ENCODE measurements at places on chromosomes 11 and 22.

- peak; percentile 26 for DNase-seq
Observed at GRCh38 chr11:75554258-75555022, 7.6 kb upstream of the SERPINH1 start.

GRCh38 chr11:65606876-65607613, 7.0 kb downstream of the MAP3K11 start:
- DNase-seq = no peak

GRCh38 chr22:33971561-33971961, 51.3 kb upstream of the LARGE1 start:
- no peak for DNase-seq

DNA sequence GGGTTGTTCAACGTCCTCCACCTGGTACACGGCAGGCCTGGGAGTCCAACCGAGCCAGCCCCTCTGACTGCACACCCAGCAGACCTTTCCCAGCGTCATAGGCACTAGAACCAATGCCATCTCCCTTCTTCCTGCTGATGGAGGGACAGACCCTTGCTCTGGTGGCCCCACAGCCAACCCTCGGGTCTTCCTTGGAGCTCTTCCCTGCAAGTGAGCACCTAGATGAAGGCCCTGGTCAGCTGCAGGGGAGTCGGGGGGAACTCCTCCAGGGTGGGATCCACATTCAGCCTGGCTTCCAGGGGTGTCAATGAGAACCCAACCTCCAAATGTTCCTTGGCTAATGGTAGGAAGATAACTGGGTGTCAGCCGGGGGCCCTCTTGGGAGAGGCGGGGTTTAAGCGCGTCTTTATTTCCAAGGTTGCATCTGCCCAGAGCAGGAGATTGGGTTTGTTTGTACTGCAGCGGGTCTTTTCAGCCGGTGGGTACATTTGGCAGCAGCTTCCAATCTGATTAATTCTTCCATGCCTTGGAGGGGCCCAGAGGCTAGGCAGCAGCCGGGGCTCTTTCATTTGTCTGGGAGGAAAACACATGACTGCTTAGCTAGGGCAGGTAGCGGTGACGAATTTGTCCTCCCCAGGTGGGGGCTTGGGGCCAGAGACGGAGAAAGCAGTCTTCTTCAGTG, 56.0 kb upstream of the SHISAL1 start:
- no peak for DNase-seq

DNA sequence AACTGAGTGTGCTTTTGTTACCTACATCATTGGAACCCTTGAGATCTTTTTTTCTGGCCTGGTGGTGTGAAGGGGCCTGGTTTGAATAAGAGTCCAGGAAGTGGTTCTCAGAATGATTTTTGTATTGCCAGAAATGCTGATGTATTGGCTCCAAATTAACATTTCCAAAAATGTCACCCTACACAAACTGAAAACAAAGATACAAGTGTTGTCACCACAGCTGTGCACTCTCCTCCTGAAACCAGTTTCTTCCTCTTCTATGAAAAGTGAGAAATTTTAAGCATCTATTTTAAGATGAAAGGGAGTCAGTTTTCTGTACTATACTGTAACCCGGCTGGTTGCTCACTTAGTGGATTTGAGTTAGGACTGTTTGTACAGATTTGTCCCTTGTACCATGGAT, 218.8 kb downstream of the PGR start:
- DNase-seq = no peak

- no peak for DNase-seq
Observed at GRCh38 chr11:118476676-118477075, 40.4 kb downstream of the KMT2A start.

DNA sequence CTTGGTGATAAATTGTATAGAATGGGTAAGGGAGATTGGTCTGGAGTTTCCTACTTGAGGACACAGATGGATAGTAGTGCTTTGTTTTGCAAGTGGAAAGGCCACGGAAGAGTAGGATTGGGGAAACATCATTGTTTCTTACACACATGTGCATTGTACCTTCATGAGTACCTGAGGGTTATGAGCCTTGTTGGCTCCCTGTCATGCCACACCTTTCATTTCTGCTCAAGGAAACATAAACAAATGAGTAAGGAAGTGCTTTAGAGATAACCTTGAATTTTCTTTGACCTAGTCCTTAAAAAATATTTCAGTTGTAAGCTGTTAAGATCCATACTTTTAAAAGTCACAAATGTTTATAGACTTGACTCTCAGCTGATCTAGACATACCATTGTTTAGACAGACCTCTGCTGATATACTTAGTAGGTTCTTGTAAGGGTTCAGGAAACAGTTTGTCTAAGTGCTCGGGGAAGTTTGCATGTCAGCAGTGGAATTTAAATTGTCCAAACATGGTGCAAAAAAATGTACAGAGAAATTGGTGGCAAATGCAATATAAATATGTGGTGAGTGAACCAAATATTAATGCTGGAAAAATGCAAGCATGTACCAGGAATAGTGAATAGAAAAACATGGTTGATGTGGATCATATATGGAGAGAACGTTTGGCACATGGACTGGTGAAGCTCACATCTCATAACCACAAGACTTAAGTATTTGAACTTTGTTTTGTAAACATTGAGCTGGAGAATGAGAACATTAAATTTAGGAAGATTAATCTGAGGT, 40.9 kb downstream of the GAS2 start:
- no peak for DNase-seq

DNA sequence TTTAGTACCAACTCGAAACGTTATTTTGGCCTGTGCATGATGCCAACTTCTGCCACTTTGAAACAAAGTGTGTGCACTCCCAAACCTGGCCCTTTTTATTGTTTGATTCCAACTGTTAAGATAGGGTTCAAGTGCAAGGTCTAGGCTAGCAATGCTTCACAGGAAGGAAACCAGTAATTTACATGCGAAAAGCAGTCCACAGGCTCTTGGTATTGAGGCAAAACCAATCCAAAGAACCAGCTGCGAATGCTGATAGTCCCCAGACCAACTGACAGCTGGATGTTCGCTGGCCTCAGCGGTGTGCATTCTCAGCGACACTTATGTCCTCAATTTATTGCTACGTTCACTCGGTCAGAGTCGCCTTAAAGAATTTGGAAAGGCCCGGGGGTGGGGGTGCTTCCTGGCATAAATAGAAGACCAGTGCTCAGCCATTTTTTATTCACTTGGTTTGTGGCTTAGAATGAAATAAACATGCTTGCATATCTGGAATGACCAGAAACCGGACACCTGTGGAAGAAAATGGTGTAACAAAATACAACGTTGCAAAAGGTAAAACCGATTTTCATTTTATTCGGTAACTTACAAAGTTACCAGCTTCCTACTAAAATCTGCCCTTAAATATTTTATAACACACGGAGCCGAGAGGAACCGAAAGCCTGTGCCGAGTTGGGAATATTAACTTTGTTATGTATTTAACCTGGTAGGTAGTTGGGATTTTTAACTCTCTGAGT, 1.6 kb downstream of the CPT1A start:
- no peak for DNase-seq

GRCh38 chr22:24728790-24729637, 45.5 kb downstream of the PIWIL3 start:
- no peak for DNase-seq

GRCh38 chr22:42327462-42328129, 57.1 kb upstream of the TCF20 start:
- no peak for DNase-seq

- no peak for DNase-seq
Observed at GRCh38 chr11:70297341-70297740, 26.9 kb downstream of the PPFIA1 start.

DNA sequence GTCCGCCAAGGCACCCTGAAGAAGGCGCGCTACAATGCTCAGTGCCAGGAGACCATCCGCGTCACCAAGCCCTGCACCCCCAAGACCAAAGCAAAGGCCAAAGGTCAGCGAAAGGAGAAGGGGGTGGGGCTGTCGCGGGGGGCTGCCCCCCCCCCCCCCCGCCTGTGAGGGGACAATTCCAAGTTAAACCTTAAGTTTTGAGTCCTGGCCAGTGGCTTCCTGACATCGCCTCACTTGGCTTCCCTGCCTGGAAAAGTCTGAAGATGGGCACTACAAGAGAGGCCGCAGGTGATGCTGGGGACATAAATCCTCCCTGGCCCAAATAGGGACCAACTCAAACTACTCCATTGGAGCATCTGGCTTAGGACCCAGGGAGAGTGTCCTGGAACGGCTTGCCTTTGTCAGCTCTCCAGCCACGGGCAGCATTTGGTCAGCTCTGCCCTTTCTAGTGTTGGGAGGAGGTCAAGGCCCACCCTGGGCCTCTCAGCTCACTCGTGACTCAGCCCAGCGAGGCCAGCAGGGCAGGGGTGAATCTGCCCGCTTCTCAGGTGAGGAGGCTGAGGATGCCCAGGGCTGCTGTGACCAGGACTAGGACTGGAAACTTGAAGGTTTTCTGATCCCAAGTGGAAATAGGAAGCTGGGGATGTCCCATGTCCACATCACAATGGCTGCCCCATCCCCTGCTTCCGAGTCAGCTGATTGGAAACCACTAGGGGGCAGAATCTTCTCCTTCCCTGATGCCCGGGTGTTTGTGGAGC, 1.4 kb downstream of the MDK start:
- peak; percentile 31 for DNase-seq

- DNase-seq = no peak
Observed at GRCh38 chr11:3093281-3094191, 36.3 kb upstream of the CARS1 start.

DNA sequence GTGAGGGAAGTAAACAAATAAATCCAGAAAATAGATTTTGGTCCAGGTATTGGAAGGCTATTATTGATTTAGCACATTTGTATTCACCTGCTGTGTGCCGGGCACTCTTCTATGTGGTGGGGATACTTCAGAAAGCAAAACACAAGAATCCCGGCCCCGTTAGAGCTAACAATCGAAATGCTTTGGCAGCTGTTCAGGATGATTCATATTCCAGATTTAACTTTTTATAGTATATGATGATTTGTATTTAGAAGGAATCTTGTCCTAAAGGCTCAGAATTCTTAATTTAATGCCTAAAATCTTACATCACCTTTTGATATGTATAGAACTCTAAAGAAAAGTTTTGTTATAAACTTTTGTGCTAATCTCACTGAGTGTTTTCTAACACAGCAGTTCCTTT, 28.0 kb downstream of the ZC3H12C start:
- no peak for DNase-seq

GRCh38 chr11:75313513-75314272, 37.8 kb downstream of the ARRB1 start:
- DNase-seq = no peak

DNA sequence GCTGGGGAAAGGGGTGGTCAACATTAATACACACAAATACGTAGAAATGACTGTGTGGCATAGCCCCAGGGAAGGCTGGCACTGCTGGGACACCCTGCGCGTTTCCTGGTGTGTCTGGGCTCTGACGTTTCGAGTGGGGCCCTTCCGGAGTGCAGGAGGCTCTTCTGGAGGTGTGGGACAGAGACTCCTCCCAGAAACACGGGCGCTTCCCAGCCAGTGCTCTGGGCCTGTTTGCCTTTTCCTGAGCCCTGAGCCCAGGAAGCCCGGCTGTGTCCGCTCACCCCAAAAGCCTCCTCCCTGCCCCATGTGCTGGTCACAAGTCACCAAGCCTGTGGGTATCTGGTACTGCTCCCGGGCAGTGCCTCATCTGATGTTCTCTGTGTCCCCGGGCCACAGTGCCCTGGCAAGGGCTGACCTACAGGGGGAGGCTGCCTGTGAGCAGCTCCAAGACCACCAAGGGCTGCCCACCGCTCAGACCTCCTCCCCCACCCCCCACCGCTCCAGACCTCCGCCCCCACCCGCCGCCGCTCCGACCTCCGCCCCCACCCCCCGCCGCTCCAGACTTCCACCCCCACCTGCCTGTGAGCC, 1133.3 kb downstream of the BRD1 start:
- DNase-seq = no peak

GRCh38 chr22:48950151-48950915, 877.3 kb downstream of the BRD1 start:
- DNase-seq = no peak

GRCh38 chr22:50612528-50613221, 12.1 kb downstream of the MAPK8IP2 start:
- DNase-seq = no peak

- no peak for DNase-seq
Observed at GRCh38 chr11:102187416-102188151, 77.3 kb downstream of the YAP1 start.

DNA sequence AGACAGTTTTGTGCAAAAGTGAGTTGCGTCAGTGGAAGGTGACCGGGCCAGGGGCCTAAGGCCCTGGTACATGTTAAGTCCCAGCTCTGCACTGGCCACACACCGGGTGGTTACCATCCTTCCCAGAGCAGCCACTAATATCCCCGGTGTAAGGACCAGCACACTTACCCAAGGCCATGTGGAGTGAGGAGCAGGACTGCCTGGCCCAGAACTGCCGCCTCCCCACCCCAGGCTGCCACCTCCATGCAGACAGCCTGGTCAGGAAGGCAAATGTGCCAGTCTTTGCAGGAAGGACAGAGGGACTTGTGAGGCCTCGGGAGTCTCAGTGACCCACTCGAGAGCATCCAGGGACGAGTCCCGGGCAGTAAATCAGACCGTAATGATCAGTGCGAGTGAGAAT, 102.9 kb downstream of the MORC2 start:
- no peak for DNase-seq

DNA sequence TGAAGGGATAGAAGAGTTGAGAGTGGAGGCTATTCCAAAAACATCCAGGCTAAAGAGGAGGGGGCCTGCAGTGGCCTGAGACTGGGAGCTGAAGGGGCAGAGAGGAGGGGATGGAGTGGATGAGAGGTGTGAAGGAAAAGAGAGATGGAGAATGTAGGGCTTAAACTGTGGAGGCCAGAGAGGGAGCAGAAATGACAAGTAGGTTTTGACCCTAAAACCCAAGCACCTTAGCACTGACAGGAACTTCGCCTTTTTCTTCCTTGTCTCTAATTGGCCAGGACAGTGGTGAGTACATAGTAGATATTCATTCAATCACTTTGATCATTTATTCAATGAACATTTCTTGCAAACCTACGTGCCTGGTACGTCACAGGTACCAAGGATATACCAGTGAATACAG, 7.3 kb downstream of the FAM111B start:
- no peak for DNase-seq

DNA sequence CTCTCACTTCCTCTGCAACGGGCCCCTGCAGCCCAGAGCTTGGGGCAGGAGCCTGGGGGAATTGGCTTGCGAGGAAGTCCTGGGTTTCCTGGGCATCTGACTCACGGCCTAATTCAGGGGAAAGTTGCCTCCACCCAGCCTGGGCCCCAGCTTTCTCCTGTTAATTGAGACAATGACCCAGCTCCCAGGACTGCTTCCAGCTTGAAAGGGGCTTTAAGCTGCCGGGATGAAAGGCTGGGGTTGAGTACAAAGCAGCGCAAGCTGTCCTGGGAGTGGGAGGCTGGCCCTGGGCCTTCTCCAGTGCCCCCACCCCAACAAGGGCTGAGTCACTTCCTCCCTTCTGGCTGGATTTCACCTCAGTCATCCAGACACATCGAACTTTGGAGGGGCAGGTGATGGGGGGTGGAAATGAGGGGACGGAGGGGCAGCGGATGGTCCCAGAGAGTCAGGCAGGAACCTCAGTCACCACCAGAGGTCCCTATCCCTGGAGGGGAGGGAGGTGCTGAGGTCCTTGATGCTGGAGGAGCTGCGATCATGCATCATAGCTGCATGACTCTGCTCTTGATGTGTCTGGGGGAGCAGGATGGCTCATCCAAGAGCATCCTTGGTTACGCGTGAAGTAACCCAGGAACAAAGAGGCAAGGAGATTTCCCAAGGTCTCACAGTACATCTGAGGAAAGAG, 30.1 kb upstream of the OAF start:
- no peak for DNase-seq
